ENCODE measurements at places on chromosomes 3 and 15.

DNA sequence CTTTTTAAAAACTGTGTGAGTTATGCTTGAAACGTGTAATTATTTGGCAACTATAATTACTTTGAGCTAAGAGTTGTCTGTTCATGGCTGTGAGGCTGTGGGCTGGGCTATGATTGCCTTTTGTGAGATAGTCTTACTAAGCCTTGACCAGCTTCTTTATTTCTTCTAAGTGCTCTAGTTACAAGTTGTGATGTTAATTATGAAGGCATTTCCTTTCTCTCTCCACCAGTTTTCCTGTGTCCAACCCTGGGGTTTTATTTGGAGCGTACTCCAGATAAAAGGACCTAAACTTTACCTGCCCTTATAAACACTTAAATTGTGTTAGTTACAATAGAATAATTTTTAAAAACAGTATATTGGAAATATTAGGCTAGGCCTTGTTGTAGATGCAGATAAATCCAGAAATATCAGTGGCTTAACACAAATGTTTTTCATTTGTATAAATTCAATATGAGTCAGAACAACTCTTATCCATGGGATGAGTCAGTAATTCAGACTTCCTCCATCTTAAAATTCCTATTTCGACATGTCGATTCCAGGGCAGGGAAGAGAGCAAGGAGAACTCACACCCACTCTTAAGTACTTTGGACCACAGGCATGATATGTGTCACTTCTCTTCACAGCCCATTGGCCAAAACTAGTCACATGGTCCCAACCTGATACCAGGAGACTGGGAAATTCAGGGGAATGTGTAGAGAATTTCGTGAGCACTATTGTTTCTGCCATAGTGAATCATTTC, 17.0 kb downstream of the TMEM62 start:
- DNase-seq, result no peak

- no peak for DNase-seq
Observed at GRCh38 chr15:72445426-72445825, 28.7 kb upstream of the ARIH1 start.

DNA sequence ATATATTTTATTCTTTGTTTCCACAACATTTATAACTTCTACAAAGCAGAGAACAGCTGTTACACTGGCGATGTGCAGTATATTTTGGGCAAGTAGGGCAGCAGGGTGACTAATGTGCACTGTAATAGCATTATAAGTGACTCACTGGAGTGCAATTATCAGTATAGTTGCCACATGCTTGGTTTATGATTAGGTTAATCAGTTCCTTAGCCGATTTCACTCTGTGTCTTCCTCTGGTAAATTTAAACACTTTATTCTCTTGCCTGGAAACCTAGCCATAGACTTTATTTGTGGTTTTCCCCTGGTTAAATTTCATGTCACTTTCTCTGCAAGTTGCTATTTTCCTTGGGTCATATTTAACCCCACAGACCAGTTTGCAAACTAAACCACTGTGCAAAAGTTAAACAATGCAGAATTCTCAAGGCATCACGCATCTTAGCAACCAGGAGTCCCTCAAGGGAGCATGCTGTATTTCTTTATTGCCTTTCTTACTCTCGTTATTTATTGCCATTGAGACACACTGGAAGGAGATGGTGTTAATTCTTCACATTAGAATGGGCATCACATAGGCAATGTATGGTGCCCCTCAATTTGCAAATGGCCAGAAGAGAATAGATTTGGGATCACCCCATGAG, 690.2 kb upstream of the DPPA4 start:
- no peak for DNase-seq

- DNase-seq, result no peak
Observed at GRCh38 chr3:71497971-71498444, 85.5 kb downstream of the FOXP1 start.

- DNase-seq, result peak; percentile 81
Observed at GRCh38 chr15:74053941-74054529, 28.3 kb downstream of the GOLGA6A start.

- DNase-seq, result no peak
Observed at GRCh38 chr3:127065561-127066290, 82.8 kb downstream of the PLXNA1 start.

DNA sequence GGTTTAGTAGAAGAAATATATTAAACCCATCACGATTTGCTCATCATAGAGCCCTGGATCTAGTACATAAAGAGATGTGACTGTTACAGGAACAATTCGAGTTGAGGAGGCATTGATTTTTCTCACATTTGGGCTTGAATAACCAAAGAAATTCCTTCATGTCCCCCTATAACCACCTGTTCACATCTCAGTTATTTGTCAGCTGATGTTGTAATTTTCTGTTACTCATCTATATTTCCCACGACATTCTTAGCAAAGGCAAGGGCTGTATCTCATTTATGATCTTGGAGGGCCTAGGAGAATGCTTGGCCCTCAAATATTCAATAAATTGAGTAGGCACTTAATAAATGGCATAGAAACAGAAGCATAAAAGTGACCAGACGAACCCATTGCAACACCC, 36.4 kb upstream of the GYG1 start:
- DNase-seq, result no peak

DNA sequence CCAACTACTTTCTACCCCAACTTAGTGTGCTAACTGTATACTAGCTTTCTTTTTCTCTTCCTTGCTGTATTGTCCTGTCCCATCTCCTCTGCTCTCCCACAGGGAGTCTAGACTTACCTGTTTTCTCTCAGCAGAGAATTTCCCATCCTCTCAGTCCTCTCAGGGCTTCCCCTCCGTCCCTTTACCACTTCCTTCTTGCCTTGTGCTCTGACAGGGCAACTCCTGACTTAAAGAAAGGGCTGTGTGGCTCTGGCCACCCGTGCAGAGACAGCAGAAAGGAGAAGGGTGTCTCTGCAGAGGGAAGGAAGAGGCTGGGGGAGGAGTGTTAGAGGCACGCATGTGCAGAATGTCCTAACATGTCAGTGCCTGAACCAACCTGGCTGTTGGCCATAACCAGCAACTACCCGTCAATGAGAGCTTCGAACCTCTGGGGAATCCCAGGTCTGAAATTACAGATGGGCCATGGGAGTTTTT, at the start of gene GCSAM:
Gene GCSAM (minus strand): TSS at position 274 of the 474 bp plus-strand sequence. CDS start 128 bp downstream, at position 146.
- peak; percentile 58 for DNase-seq

GRCh38 chr3:194756460-194756779, 70.7 kb downstream of the FAM43A start:
- no peak for DNase-seq

- DNase-seq, result no peak
Observed at GRCh38 chr3:107910713-107911259, 180.0 kb downstream of the CD47 start.

GRCh38 chr3:89250742-89251141, 143.3 kb downstream of the EPHA3 start:
- no peak for DNase-seq

DNA sequence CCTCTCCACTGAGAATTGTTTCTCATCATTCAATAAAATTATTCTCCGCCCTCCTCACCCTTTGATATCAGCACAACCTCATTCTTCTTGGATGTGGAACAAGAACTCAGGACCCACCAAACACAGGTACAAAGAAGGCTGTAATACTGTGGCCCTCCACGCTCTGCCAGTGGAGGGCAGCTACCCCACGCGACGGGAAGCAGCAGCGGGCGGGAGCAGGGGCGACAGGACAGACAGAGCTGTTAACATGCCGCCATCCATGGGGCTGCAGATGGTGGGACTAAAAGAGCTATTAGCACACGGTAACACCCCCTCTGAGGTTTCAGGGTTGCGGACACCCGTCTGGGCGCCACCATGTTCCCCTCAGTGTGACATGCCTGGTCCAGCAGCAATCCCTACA, 37.5 kb downstream of the EMC4 start:
- no peak for DNase-seq

- no peak for DNase-seq
Observed at GRCh38 chr3:28502397-28502937, 153.8 kb upstream of the AZI2 start.

GRCh38 chr3:154121701-154122551, 736 bp downstream of the ARHGEF26 start:
- peak; percentile 46 for DNase-seq

- DNase-seq, result no peak
Observed at GRCh38 chr3:183100376-183100775, 1.1 kb upstream of the MCCC1 start.
